ENCODE measurements at places on chromosomes 16 and 17.

DNA sequence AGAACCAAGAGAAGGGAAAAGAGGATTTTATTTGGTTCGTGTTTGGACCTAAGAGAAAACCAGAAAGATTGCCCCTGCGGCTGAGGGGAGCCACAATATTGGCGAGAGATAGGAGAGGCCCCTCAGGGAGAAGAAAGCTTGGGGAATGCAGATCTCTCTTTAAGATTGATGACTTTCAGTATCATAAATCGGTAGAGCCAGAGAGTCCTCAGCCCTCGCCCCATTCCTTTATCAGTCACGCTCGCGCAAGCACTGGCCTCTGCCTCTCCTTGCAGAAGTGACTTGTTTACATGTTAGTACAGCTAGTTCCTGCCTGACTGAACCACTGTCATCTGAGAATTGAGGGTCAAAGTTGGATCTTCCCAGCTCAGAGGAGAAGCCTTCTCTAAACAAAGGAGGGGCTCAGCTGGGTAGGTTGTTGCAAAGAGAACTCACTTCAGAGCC, 21.5 kb upstream of the KRT19 start:
- DNase-seq, result no peak

- DNase-seq, result no peak
These were observed 55.1 kb downstream of the ZNRF1 start for GRCh38 chr16:75053791-75054555.

DNA sequence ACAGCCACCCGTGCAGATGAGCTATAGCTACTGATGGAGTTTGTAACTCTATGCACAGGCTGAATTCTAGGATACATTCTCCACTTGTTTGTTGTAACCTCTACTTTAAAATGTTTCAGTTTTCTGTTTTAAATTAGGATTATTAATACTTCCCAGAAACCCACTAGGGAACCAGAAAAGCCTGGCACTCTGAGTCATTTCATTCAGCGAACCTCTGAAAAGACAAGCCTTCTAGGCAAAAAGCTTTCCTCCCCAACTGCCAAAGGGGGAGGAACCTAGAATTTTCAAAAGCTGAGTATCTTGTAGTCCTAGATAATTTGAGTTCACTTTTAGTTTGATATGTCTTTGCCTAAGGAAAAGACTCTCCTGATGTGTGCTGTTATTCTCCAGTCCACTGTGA, 43.2 kb downstream of the GOSR1 start:
- DNase-seq, result no peak

- no peak for DNase-seq
These were observed 5.4 kb downstream of the COL1A1 start for GRCh38 chr17:50196036-50196435.

DNA sequence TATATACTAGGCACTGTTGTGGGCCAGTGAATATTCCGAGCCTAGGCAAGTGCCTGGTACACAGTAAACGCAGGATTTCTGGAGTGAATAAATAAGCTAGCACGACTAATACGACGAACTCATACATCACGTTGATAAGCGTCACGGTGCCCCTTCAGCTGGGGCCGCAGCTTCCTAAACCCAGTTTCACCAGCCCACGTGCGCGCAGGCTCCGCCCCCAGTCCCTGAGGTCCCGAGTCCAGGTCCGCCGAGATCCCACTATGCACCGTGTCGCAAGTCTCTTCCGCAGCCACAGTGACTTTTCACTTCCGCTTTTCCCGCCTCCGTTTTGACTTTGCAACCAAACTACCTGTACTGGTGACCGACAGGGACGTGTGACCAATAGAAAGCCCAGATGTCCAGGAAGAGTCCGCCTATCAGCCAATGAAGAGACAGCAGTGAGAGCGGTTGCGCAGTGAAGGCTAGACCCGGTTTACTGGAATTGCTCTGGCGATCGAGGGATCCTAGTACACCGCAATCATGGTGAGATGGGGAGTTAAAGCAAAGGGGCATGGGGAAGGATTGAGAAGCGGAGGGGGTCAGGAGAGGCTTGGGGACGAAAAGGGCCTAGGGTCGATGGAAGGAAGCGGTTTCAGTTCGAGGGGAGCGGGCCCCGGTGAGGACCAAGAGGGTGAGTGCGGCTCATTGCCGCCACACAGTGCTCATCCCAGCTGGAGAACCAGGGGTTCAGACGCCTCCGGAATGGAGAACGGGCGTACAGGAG, at the start of gene PSMB3:
PSMB3 (plus strand) TSS at position 434 of the 763 bp plus-strand sequence; CDS start at position 520, 86 bp downstream.
- peak; percentile 92 for DNase-seq

- no peak for DNase-seq
These were observed 42.6 kb downstream of the TENT4B start for GRCh38 chr16:50195756-50196155.

DNA sequence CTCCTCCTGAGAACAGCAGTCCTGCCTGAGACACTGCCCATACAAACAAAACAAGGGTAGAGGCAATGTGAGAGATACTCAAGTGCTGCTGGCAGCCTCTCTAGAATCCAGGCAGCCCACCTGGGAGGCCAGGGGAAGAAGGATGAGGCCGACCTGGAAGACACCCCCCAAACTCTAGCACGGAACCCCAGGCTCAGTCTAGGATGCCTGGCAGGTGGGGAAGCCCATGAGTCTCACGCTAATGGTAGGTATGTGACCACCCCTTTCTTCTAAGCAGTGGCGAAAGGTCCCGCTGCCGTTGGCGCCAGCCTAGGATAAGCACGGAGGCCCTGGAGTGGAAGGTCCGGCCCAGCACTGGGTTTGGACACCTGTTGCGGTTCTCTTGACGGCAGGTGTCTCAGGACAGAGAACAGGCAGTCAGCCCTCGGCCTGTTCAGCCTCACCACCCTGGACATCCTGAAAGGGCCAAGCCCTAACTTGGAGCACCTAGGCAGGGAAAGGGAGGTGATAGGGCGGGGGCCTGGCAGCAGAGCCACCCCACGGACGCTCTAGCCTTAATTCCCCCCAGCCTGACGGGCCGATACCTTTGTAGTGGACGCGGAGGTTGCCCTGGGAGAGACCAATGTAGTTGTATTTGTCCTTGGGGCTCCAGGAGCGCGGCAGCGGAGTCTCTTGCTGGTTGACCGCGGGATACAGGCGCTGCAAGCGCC, 487 bp downstream of the RANBP10 start:
- DNase-seq, result no peak

- DNase-seq, result no peak
These were observed 2.3 kb downstream of the HIGD1B start for GRCh38 chr17:44850025-44850424.

DNA sequence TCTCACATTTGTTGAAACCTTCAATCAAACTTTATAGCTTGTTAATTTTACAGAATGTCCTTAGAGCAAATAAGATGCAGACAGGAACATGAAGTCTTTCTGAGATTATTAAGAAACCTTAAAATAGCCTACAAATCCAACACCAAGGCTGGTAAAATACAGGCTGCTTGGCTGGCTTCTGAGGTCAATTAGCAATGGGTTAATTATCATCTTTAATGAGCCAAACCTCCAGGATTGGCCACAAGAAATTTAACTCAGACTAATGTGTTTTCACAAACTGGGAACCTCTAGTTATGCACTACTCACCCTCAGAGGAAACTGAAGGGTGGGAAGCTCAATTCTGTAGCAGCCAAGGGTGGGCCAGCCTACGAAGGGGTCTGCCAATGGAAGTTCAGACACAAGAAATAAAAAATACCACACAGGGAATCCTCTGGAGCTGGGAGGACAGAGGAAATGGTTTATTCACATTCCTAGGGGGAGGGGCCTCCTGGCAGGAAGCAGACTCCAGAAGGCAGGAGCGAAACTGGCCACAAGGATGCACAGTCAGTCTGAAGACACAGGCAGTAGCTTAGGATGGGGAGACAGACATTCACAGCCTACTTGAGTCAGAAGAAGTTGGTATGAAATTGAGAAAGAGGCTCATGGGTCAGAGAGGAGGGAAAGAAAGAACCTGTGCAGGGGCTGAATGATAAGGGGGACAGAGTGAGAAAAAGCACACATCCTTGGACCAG, 36.1 kb downstream of the HIC1 start:
- no peak for DNase-seq

- no peak for DNase-seq
These were observed 28.6 kb upstream of the DBNDD1 start for GRCh38 chr16:90047714-90048346.

- peak; percentile 18 for DNase-seq
These were observed 79.8 kb upstream of the TBC1D3K start for GRCh38 chr17:37844158-37844976.

DNA sequence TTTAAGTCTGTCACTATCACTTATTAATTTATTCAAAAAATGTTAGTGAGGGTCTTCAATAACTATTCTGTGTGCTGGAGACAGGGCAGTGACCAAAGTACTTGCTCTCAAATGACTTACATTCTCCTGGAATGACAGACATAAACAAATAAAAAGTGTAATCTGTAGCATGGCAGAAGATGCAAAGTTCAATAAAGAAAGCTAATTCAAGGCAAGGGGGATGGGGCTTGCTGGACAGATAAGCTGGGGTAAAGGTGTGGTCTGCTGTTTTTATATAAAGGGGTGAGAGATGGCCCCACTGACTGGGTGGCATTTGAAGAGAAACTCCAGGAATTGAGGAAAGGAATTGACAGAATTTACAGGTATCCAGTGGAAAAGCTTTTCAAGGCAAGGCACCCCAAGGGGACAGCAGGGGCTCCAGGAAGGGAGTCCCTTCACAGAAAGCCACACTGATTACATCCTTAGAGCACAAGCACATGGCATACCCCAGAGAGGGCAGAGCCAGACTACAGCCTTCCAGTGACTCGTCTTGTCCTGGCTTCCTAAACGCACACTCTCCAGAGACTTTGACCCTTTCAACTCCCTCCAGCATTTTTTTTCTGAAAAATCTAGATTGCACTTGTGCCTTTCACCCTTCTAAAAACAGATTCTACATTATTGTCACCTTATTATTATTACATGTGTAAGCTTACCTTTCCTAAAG, 123.7 kb upstream of the HS3ST3A1 start:
- no peak for DNase-seq

DNA sequence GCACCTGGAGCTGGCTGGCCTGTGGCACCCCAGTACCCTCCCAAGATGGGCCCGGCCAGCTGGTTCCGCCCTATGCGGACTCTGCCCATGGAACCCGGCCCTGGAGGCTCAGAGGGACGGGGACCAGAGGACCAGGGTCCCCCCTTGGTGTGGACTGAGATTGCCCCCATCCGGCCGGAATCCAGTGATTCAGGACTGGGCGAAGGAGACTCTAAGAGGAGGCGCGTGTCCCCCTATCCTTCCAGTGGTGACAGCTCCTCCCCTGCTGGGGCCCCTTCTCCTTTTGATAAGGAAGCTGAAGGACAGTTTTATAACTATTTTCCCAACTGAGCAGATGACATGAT, 12.0 kb downstream of the TBX21 start:
- no peak for DNase-seq

DNA sequence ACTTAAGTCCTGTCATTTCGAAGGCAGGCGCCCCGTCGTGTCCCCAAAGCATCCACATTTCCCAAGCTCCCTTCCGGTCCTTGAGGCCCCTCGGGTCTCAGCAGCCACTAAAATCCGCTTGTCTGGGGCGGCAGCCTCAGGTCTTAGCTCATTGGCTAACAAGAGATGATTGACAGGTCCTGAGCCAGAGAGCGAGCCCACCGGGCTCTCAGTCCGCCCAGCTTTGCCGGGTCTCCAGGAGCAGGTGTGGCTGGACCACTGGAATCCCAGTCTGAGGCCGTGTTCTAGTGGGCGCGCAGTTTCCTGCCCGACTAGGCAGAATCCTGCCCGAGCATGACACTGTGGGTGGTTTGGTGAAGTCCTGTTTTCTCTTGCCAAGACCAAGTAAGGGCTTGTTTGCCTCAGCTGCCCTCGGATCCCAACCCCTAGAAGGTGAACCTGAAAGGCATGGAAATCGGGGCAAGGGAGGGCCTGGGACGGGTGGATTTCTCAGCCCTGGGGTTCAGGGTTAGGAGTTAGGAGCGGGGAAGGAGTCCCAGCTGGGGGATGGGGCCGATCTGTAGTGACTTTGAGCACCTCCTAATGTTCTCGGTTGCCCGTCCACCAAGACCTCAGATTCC, 42.8 kb downstream of the MRC2 start:
- no peak for DNase-seq

- no peak for DNase-seq
These were observed 39.8 kb upstream of the MMP2 start for GRCh38 chr16:55439101-55439690.

DNA sequence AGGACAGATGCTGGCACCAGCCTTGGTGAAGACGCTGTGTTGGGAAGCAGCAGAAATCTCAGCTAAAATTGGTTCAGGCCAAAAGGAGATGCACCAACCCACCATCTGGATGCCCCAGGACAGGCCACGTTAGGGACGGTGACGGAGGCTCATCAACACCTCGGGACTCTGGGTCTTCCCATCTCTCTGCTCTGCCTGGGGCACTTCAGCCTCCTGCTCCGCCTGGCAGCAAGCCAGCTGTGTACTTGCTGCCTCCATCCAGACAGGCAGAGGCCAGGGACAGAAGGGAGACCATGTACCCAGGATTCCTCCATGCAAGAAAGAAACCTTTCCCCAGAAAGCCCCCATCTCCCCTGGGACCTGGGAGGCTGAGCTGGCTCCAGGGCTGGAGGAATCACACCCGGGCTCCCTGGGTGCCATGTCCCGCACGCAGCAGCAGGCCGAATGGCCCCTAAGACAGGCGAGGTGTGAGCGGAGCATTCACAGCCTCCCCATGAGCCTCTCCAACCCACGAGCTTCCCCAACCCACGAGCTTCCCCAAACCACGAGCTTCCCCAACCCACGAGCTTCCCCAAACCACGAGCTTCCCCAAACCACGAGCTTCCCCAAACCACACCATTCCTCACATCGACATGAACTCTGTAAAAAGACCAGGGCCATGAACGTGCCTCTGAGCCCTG, 274.5 kb downstream of the C16orf95 start:
- DNase-seq, result no peak

DNA sequence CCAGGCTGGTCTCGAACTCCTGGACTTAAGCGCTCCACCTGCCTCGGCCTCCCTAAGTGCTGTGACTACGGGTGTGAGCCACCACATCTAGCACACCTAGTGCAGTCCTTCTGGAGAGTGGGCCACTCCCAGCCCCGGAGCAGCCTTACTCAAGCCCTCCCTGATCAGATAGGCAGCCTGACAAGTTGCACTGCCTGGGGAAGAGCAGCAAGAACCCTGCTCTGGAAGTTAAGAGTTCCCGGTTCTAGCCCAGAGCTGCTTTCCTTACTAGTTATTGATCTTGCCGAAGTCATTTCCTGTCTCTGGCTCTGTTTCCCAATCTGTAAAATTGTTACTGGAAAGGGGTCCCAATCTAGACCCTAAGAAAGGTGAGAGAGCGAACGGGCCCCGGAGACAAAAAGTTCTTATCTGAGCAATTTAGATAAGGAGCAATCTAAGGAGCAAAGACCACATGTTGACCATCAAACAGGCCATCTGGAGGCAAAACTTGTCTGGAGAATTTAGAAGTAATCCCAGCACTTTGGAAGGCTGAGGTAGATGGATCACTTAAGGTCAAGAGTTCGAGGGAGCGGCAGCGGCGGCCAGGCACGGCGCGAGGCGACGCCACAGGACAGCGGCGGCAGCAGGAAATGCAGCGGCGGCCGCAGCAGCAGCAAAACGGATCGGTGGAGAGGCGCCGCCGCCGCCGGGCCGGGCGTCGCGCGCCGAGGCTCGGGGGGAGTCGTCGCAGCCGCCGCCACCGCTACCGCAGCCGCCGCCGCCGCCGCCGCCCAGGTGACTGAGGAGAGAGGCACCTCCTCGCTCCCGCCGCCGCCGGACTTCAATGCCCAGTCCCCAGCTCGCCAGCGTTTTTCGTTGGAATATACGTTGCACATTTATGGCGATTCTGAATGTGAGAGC, 4.3 kb upstream of the NAGLU start:
- no peak for DNase-seq

- no peak for DNase-seq
These were observed 9.1 kb downstream of the ASIC2 start for GRCh38 chr17:33284022-33284421.

- no peak for DNase-seq
These were observed 93.0 kb upstream of the CES5A start for GRCh38 chr16:55968221-55968620.

- no peak for DNase-seq
These were observed 18.6 kb downstream of the NOD2 start for GRCh38 chr16:50711862-50712559.
